ENCODE measurements at places on chromosomes 2 and 18.

GRCh38 chr2:60998628-60999545 lies 18.6 kb upstream of the PEX13 start:
- peak; percentile 66 for DNase-seq

DNA sequence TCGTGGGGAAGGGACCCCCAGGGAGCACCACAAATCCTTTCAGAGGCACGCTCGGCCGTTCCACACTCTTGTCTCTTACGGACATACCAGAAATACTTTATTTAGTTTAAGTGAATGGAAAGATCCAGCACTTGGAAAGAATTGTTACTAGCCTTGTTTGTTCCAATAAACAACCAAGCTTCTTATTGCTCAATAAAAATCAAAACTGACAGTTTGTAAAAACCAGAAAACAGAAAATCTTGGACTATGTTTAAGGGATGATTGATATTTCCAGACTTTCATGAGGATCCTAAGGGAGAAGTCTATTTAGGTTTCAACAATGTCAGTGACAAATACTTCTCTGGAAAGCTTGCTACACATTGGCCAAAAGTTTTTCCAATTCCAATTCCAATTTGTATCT lies 31.6 kb upstream of the CCBE1 start:
- no peak for DNase-seq

GRCh38 chr2:120745420-120746111 lies 9.9 kb downstream of the GLI2 start:
- no peak for DNase-seq

GRCh38 chr2:109557309-109557708 lies 56.5 kb downstream of the SEPTIN10 start:
- DNase-seq, result no peak

GRCh38 chr2:96320728-96321622 lies 4.1 kb upstream of the ITPRIPL1 start:
- no peak for DNase-seq

DNA sequence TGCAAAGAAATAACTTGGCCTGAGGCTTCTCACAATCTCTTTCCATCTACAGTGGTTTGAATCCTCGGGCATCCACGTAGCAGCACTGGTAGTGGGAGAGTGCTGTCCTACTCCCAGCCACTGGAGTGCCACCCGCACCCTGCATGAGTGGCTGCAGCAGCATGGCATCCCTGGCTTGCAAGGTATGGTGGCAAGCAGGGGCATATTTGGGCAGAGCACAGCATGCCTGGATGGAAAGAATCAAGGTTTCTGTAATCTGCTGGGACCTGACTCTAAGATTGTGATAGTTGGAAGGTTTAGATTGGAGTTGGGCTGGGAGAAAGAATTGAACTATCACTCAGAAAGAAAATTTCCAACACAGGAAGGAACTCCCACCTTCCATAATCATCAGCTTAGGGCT lies 4.0 kb downstream of the CAD start:
- DNase-seq, result no peak

DNA sequence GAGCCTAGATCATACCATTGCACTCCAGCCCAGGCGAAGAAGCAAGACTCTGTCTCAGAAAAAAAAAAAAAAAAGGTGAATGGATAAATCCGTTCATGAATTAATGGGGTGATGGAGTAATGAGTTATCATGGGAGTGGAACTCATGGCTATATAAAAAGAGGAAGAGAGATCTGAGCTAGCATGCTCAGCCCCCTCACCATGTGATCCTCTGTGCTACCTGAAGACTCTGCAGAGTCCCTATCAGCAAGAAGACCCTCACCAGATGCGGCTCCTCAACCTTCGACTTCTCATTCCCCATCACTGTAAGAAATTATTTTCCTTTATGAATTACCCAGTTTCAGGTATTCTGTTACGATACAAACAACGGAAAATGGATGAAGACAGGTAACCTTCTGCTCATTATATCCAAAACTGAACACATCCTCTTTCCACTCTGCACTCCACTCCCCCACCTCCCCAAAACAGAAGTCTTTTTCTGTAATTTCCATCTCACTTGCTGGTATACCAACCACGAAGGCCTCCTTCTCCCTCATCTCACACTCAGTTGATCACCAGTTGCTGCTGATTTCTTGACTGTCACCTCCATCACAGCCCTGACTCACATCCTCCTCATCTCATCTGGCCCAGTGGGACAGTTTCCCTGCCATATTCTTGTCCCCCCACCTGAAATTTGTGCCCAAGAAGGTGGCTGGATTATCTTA lies 8.8 kb downstream of the RETREG2 start:
- no peak for DNase-seq

GRCh38 chr2:66688951-66689350 lies 254.0 kb downstream of the MEIS1 start:
- no peak for DNase-seq

GRCh38 chr2:113228991-113229716 lies 49.6 kb downstream of the PAX8 start:
- no peak for DNase-seq

DNA sequence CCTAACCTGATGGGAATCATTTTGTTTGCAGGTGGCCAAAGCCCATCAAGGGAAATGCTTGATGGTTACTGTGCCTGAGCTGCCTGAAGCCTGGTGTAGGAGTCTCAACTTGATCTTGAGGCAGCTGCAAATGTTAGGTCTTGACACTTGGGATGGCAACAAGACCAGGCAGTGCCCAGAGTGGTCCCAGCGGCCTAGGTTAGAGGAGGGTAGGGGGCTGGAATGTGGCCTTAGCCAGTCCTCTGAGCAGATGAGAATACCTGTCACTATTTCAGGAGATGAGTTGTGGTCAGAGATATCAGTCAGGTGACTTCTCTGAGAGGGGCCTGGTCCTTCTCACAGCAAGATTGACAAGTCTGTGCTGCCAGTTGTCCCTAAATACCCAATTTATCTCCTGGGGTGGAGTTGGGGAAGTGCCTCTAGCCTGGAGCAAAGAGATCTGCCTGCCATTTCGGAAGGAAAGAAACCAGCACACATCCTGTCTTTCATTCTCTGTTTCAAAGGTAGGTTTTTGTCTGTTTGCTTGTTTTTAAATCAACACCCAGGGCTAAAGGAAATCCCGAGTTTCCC lies 13.4 kb downstream of the SPTBN1 start:
- DNase-seq, result no peak

- DNase-seq, result no peak
Observed at GRCh38 chr2:12303181-12304030, 413.3 kb upstream of the TRIB2 start.

DNA sequence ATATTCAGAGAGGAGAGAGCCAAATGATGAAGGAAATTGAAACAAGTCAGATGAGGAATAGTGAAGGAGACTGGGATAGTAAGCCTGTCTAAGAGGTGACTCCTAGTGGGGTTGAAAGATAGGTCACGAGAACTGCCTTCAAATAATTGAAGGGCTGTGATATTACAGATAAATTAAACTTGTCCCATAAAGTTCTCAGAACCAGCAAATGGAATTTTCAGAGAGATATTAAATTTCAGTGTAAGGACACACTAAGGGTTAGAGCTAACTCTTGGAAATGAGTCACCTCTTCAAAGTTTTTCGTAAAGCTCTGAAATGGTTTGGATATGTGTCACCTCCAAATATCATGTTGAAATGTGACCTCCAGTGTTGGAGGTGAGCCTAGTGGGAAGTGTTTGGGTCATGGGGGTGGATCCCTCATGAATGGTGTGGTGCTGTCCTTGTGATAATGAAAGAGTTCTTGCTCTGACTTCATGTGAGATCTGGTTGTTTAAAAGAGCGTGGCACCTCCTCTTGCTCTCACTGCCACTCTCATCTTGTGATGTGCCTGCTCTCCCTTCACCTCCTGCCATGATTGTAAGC lies 87.3 kb downstream of the BABAM2 start:
- no peak for DNase-seq
